CD4-positive, alpha-beta T cell treated with Interleukin-4 for 4 hours (primary cell): ENCODE measurements at places on chromosomes 2 and 18.

- no peak for DNase-seq
These were observed 119.3 kb downstream of the SPTBN1 start for GRCh38 chr2:54575379-54575888.

DNA sequence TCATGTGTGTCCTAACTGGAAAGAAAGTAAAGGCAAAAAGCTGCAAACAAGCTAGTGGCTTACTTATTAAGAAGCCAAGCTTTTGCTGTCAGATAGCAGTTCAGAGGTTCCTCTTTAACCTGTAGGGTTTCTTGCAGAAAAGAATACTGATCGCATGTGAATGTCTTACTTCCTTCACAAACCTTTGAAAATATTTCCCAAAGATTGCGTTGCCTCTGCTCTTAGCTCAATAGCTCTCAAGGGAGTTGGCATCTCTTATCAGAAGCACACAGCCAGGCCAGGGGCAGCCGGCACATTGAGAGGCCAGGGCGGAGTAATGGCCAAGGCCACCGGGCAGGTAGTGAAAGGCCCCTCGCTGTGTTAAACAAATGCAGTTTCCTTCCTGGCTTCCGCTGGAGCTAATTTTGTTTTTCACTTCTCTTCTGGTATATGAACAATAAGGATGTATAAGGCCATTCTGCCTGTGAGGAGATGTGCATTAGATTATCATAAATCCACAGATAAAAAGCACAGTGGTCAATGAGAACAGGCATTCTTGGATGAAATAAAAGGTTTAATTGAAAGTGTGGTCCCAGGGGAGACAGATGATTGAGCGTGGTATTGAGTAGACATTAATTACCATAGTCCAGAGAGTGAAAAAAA is 542.4 kb upstream of the NRP2 start:
- no peak for DNase-seq

GRCh38 chr2:105125920-105126319 is 88.1 kb downstream of the MRPS9 start:
- DNase-seq, result no peak

- DNase-seq, result no peak
These were observed 33.4 kb upstream of the ST3GAL5 start for GRCh38 chr2:85922199-85922598.

GRCh38 chr18:79139206-79139605 is 70.0 kb downstream of the ATP9B start:
- DNase-seq, result peak; percentile 38

GRCh38 chr2:241935314-241935713 is 65.8 kb downstream of the RTP5 start:
- no peak for DNase-seq

DNA sequence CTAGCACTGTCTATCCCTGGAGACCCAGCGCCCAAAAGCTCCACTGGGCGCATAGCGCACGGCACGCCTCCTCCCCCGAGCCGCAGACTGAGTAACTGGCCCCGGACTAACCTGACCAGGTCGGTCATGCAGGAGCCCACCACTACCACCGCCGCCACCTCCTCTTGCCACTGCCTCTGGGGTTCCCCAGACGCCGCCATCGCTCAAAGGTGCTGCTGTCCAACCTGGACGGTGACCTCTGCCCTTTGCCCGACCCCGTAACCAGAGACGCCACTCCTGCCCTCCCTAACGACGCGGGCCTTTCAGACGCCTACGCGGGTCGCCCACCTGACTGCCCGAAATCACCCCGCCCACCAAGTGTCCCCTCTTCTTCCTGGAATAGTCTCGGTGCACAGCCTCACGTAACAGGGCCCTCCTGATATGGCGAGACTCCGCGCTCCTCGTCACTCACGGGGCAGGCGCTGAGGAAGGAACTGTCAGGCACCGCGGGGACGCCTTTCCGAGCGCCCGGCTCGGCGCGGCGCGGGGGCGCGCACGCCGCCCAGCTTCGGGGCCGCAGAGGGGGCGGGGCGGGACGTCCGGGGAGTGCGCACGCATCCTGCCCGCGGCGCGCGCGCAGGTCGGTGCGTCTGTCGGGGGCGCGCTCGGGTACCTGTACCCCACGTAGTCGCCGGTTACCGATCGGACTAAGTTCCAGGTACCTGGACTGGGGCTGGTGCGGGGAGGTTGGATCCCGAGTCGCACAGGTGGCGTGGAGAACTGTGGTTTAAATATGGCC is at the start of the genes BABAM2 and RBKS:
Gene BABAM2, plus strand, starts transcription at position 584 of the 778 bp plus-strand sequence. CDS start 3,828 bp downstream, outside the sequence.
Gene RBKS, minus strand, starts transcription at position 242 of the 778 bp plus-strand sequence. Its CDS starts 42 bp downstream, at position 200.
- DNase-seq, result peak; percentile 88

DNA sequence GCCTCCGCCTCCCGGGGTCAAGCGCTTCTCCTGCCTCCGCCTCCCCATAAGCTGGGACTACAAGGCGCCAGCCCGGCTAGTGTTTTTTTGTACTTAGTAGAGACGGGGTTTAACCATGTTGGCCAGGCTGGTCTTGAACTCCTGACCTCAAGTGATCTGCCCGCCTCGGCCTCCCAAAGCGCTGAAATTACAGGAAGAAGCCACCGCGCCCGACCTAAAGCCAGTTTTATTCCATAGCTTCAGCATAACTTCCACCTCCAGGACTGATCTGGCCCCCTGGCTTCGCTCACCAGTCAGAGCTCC is 783 bp upstream of the TXNL4A start:
- no peak for DNase-seq

DNA sequence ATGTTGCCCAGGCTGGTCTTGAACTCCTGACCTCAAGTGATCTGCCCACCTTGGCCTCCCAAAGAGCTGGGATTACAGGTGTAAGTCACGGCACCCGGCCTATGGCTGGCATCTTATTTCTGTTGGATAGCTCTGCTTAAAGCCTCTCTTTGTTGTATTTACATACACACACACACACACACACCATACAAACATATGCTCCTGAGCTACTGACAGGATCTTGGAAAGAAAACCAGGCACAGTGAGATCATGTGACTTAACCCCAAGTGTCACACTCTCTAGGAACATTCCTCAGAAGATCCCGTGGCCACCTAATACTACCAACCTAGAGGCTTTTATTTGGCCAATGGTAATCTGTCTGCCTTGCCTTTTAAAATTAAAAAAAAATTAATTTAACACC is 85.1 kb upstream of the HAAO start:
- DNase-seq, result no peak

DNA sequence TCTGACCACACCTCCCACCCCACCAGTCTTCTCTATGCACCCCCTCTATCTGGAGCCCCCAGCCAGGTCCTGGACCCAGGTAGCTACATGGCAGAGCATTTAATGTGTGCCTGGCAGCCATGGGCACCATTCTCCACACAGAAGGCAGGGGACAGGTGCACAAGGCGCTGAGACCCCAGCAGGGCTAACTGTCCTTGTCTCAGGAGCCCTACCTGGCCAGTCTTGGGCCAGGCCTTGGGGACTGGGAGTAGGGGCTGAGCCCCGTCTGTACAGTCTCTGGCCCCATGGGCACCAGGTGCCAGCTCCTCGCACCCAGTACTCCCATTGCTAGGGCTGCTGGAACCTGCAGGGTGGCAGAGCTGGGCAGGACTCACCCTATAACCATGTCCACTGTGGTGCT is 2.9 kb downstream of the GNLY start:
- no peak for DNase-seq

DNA sequence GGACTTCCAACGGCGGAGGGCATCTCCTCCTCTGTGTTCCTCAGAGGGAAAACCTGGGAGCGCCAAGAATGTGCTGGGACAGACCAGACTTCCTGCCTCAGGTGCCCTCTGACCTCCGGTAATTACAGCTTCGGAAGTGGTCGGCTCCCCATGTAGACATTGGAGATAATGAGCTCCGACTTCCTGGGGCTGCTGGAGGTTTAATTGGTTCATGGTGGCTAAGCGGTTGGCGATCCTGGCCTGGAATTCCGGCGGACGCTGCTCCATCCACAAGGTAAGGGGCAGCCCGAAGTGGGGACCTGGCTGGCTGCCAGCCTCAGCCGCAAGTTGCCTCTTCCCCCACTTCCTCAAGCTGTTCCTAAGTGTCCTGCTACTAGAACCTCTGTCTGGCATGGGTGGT is 83.2 kb upstream of the EPC2 start:
- DNase-seq, result no peak

GRCh38 chr2:235004329-235004903 is 52.6 kb downstream of the SH3BP4 start:
- DNase-seq, result no peak

- no peak for DNase-seq
These were observed 11.3 kb upstream of the KCNF1 start for GRCh38 chr2:10900216-10901109.

DNA sequence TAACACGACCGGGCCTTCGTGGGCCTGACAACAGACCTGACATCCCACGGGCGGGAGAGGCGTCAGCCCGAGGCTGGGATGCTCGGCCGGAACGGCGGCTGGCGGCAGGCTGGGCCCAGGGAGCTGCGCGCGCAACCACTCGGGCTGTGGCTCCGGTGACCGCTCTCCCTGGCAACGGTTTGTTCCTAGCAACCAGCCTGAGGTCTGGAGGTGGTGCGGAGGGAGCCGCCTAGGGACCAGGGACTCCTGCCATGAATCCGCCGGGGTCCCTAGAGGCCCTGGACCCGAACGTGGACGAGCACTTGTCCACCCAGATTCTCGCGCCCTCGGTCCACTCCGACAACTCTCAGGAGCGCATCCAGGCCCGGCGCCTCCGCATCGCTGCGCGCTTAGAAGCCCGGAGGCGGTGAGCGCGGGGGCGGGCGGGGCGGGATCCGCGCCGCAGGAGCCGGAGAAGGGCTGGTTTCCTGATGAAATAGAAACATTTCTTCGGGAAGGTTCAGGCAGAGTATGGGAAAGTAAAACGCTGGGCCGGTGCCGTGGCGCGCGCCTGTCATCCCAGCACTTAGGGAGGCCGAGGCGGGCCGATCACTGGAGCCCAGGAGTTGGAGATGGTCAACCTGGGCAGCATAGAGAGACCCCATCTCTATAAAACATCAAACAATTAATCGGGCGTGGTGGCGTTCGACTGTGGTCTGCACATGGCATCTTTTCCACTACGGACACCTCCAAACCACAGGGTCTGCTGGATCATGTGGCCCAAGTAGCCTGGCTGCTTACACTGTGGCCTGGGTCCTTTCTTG is at the start of gene DRC1:
Gene DRC1, plus strand, starts transcription at position 182 of the 803 bp plus-strand sequence. Its CDS starts 70 bp downstream, at position 252.
- no peak for DNase-seq

DNA sequence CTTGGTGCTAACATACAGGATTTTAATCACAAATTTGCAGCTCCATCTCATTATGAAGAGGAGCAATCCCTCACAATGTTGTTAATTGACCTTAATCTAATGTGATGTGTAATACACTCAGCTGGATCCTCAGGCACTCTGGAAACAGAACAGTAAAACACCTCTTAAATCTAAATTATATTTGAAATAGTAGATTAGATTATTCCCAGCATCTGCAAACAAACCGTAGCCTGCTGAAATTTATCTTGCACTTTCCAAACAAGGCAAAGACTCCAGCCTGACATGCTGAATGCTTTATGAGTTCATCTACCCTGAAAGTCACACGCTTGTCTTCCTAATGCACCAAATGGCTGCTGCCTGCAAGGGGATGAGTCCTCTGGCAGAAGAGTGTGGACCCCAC is 402.3 kb upstream of the GYPC start:
- no peak for DNase-seq

- no peak for DNase-seq
These were observed 178.1 kb downstream of the DYSF start for GRCh38 chr2:71631411-71631931.

- DNase-seq, result peak; percentile 65
These were observed 66.2 kb downstream of the ACVR2A start for GRCh38 chr2:147910990-147911473.

- no peak for DNase-seq
These were observed 130.1 kb downstream of the OLA1 start for GRCh38 chr2:174117951-174118930.

GRCh38 chr2:14321357-14321756 is 311.2 kb upstream of the LRATD1 start:
- no peak for DNase-seq

- no peak for DNase-seq
These were observed 155.8 kb downstream of the ZNF516 start for GRCh38 chr18:76339246-76339620.

DNA sequence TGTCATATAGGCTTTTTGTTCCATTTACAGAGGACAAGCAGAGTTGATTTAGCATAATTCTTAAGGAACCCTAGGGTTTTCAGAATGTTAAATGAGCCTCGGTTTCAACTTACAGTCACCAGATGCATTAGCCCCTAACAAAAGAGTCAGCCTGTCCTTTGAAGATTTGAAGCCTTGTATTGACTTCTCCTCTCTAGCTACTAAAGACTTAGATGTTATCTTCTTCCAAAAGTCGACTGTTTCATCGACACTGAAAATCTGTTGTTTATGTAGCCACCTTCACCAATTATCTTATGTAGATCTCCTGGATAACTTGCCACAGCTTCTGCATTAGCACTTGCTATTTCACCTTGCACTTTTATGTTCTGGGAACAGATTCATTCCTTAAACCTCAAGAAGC is 31.6 kb upstream of the SOX11 start:
- DNase-seq, result no peak

DNA sequence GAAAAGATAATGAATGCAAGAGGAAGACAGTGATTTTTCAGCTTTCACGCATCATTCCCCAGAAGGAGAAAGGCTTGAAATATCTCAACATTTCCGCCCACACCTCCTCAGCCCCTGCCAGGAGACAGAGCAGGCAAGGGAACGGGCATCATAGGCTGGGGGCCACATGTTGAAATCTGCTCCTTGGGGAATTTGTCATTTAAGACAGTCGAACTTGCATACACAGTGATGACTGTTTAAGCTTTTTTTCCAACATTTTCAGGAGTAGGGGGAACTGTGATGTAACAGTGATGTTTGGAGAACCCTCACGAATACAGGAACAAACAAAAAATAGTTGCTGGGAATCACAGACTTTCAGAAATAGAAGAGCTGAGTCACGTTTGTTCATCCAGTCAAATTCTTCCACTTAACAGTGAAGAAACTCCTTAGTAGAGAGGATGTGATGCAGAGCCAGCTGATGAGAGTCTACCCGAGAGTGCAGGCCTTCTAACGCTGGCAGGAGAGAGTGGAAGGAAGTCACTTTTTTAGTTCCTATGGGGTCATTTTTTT is 266.8 kb downstream of the ALPK2 start:
- DNase-seq, result no peak

- no peak for DNase-seq
These were observed 271.6 kb upstream of the MGAT5 start for GRCh38 chr2:133982256-133982655.

DNA sequence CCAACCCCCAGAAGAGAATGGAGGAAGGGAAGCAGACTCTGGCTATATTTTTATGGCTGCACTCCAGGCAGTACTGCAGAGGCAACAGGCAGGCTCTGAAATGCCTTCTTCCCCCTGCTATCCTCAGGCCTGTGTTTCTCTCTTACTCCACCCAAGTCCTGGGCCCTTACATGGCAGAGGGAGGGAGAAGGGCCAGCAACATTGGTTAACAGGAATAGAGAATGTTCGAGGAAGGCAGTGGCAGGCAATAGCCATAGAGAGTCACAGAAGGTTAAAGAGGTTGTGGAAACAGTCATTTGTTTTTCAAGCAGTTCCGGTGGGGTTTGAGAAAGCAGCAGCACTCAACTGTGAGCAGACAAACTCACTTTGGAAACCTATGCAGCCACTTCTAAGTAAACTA is 15.1 kb upstream of the DARS1 start:
- DNase-seq, result no peak
